ENCODE measurements at places on chromosomes 12 and 14.

DNA sequence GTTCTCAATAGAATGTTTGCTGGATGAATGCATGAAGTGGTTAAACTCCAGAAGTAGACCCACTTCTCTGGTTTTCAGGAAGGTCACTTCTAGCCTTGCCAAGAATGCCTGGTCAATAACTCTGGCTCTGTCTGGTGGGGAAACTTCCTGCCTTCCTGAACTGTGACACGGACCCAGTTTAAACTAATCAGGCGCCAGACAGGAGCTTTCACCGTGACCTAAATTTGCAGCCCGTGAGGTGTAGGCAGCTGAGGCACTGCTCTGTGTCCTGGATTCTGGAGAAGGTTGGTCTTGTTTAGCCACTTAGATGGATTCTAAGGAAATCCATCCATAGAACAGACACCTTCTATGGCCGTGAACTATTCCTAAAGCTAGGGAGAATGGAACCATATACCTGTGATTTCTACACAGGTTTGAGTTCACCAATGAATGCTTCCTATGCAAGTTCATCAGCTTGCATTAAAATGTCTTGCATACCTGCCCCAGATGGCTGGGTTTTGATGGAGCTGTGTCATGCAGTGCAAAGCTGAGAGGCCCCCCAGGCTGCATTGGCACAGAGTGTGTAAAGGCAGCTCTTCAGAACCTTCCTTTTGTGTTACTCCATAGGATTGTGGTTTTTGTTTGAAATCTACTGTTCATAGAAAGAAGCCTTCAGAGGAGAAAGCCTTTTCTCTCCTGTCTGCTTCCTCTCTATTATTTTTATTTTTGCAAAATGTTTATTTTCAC is 4.4 kb downstream of the CHST11 start:
- no peak for DNase-seq

- no peak for DNase-seq
These were observed 315.7 kb downstream of the SLC16A7 start for GRCh38 chr12:59911516-59911915.

GRCh38 chr12:40240779-40241178 is 16.0 kb downstream of the LRRK2 start:
- no peak for DNase-seq

DNA sequence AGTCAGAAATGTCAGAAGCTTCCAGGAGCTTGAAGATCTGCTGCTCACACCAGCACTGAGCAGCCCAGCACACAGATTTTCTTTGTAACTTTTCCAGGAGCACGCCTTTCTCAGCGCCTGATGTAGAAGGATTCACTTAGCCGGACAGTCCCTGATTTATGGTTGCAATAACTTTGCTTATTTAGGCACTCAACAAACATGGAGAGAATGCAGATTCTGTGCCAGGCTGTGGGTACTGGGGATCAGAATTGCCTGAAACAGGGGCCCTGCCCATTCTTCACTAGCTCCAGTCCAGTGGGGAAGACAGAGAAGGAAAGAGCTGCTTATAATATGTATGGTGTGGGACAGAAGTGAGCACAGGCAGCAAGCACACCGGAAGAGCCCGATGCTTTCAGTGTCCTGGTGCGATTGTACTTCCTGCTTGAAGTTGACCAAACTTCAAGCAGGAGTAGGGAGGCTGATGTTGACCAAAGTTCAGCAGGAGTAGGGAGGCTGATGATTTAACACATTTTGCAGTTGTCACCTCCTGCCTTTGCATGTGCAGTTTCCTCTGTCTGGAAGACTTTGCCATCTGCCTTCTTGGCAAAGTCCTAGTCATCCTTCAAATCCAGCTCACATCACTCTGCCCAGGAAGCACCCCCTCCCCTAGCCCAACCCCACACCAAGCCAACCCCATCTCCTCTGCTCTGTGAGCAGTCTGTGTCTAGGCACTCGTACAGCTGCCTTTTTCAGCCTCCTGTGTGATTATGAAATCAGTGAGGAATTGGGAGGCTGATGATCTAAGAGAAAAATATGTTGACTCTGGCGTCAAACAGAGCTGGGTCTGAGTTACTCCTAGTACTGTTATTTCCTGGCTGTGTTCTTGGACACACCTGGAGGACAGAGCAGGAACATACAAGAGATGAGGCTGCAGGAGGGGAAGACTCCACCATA is 12.0 kb upstream of the PRIMA1 start:
- no peak for DNase-seq

GRCh38 chr12:52645120-52645761 is 6.8 kb downstream of the KRT2 start:
- DNase-seq, result peak; percentile 39

- no peak for DNase-seq
These were observed 824 bp downstream of the CCDC177 start for GRCh38 chr14:69573831-69574262.

Data from stimulated activated CD8-positive, alpha-beta memory T cell treated with anti-CD3 and anti-CD28 coated beads, Interleukin-4, amount 100 ng/mL, for 48 hours (primary cell).